Caki2 (cell line): ENCODE measurements at places on chromosomes 2 and 18. TPM values are rescaled to one million over a fixed set of nuclear protein-coding genes. Genes with fewer than 3 reads are reported as not detected.

- DNase-seq, result no peak
Observed at GRCh38 chr2:196453613-196454047, 185.9 kb upstream of the CCDC150 start.

DNA sequence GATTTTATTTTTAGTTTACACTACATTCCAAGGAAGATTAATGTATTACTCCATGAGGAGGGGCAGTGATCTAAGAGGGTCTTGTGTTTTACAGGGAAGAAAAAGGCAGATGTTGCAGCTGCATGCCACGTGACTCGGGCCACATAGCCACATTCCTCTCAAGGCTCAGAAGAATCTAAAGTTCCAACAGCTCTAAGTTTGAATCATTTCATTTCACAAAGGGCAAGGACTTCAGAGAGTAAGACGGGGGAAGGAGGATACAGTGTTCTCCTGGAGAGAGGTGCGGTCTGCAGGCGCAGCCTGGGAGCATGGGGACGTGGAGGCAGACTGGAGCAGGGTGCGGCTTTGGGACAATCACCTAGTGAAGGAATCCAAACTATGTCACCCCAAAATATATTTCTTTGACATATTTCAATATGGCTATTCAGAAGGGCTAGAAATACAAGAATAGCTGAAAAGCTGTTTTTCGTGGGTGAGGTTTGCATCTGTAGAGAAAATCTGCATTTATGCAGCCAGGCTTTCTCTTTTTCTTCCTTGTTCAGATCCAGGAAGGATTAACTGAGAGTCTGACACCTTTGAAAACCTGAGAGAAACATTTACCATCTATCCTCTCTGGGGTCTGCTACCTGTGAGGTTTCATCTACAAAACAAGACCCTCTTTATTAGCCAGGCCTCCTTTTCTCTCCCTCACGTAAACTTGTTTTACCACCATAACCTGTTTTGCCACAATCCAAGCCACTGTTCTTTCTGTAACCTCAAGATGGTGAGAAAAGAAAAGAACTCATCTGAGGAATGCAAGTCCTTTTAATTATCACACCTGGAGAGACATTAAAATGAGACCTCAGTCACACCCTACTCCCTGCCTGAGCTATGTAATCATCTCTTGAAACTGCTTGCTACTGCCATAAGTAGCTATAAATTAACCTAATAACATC lies 165.1 kb upstream of the NDUFV2 start:
- no peak for DNase-seq

- no peak for DNase-seq
Observed at GRCh38 chr18:8264861-8265411, 344.3 kb upstream of the RAB12 start.

DNA sequence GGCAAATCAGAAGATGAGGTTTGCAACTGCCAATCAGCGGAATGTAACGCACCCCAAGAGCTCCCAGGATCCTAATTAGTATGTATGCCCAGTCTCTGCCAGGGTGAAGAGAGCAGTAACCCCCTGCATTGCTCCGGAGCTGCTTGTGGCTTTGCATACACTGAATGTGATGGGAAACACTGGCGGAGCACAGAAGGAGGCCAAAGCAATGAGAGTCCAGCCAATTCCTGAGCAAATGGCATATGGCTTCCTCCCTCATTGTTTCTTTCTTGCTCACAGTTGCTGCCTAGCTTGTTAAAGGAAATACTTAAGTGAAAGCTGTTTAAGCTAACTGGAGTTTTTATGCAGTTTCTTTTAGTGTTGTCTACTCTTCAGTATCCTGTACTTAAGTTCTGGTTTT lies 343.5 kb upstream of the NT5C1B start:
- no peak for DNase-seq

Gene PPP1R1C
- 0.41 TPM in 1 of 2 replicates, not detected in the other for total RNA-seq

- no peak for DNase-seq
Observed at GRCh38 chr2:174573621-174574081, 24.0 kb downstream of the WIPF1 start.

Gene OSR1
- total RNA-seq, result 2.5 and 2.6 TPM in 2 replicates

Gene DNAJC5G
- total RNA-seq, result not detected in 2 replicates

DNA sequence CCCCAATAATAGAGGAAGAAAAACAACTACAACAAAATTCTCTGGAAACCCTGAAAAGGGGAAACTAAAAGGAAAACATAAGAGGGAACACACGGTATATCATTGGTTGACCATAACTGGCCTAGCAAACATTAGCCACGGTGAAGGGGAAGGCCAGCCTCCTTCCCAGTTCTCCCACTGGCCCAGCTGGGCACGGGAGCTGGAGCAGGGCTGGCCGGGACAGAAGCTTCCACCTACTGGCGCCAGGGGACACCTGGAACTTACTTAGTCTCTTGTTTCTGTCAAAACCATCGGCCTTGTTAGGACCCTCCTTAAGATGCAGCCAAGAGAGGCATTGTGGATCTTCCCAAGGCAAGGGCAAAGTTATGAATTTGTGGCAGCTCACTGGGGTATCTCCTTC lies 56.1 kb upstream of the DLGAP1 start:
- DNase-seq, result peak; percentile 7

Gene DNER
- total RNA-seq, result 5.5 and 9.7 TPM in 2 replicates

- DNase-seq, result no peak
Observed at GRCh38 chr2:41970988-41971660, 76.7 kb upstream of the PKDCC start.

Gene NEB
- total RNA-seq, result 0.51 TPM in 1 of 2 replicates, not detected in the other

GRCh38 chr2:177964892-177965291 lies 107.7 kb downstream of the PDE11A start:
- DNase-seq, result no peak

Gene CSRNP3
- total RNA-seq, result 0.75 and 2.4 TPM in 2 replicates
